Tibial nerve (tissue), 4 donors: ENCODE measurements at places on chromosomes 16 and 17. TPM values are rescaled to one million over a fixed set of nuclear protein-coding genes. Genes with fewer than 3 reads are reported as not detected.

- no peak for DNase-seq
Measured at GRCh38 chr17:45651145-45651709, 132.9 kb upstream of the CRHR1 start.

DNA sequence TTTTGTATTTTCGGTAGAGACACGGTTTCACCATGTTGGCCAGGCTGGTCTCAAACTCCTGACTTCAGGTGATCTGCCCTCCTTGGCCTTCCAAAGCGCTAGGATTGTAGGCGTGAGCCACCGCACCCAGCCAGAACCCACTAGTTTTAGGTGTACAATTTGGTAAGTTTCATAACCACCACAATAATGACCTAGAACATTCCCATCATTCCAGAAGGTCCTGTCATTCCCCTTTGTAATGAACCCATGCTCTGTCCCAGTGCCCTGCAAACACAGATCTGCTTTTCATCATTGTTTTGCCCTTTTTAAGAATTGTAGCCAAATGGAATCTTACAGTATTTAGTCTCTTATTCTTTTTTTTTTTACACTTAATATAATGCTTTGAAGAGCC is 35.6 kb upstream of the IRF8 start:
- DNase-seq, result no peak

DNA sequence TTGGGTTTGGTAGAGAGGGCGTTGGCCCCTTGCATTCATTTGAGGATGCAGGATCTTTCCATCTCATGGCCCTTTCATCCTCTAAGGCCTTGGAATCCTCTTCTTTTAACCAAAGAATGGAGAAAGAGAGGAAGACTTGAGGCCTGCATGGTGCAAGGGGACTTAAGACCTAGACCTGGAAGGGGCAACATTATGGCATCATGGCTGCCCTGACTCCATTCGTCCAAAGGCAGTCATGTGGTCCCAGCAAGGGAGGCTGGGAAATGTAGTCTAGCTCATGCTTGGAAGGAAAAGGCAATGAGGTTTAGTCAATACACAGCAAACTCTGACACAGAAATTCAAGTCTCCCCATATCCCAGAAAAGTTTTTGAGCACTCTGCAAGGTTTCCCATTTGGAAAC is 30.7 kb upstream of the CDRT4 start:
- no peak for DNase-seq

Gene MKS1
- 17.6 TPM for total RNA-seq

Gene HASPIN
- total RNA-seq, result 0.21 TPM

Gene HEATR9
- total RNA-seq, result not detected

DNA sequence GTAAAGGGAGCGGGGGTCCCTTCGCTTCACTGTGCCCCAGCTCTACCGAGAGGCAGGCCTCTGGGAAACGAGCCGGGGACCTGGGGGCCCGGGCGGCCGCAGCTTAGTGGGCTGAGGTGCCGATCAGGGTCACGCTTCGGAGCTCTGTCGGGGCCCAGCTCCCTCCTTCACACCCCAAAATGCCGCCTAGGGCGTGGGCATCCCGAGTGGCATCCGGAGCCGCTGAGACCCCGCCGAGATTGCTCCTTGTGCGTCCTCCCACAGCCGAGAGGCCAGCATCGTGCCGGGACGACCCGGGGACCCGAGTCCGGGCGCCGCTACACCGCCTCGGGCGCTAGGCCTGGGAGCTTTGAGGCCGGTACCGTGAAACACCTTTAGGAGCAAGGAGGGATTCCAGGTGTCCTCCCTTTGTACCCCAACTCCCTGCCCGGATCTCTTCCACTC is 1.3 kb downstream of the SALL1 start:
- no peak for DNase-seq

DNA sequence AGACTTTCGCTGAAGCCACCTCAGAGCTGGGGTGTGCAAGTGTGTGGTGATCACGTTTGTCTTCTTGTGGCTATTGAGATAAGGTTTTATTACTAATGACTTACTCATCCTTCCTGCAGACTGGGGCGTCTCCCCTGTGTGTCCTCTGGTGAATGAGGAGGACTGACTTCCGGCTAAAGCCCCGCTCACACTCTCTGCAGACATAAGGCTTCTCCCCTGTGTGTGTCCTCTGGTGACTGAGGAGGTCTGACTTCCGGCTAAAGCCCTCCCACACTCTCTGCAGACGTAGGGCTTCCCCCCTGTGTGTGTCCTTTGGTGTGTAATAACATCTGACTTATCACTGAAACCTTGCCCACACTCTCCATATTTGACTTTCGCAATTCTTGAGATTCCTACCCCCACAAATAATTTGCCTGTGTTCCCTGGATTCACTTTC is 19.4 kb downstream of the PRDM7 start:
- DNase-seq, result no peak

DNA sequence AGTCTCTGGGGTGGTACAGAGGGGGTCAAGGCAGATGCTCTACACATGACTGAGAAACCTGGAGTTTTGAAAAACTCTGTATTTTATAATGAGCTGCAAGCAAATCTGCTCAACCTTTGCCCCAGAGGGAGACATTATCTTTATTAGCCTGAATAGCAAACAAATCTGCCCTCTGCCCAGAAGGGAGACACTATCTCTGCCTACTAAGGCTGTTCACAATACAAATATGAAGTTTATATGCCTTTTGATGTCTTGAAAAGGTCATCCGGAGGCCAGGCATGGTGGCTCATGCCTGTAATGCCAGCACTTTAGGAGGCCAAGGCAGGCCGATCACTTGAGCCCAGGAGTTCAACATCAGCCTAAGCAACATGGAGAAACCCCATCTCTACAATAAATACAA is 11.0 kb upstream of the XYLT1 start:
- DNase-seq, result no peak

- no peak for DNase-seq
Measured at GRCh38 chr17:17587614-17588337, 3.7 kb downstream of the PEMT start.

DNA sequence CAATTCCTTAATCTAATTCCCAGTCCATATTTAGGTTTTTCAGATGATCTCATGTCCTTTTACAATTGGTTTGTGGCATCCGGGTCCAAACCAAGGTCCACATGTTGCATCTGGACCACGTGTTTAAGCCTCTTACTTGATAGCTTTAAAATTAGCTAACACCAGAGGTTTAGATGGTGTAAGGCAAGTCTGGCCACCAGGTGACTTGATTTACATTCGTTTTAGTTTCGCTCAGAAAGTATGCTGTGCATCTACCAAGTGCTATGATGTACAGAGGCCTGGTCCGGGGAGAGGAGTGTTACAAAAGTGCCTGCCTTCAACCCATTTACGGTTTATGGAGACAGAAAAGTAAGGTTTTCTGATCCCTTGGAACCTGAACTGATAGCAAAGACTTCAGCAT is 878 bp upstream of the DNAJA2 start:
- DNase-seq, result no peak

Gene KRT39
- total RNA-seq, result not detected

Gene UBE2G1
- total RNA-seq, result 50.7 TPM

DNA sequence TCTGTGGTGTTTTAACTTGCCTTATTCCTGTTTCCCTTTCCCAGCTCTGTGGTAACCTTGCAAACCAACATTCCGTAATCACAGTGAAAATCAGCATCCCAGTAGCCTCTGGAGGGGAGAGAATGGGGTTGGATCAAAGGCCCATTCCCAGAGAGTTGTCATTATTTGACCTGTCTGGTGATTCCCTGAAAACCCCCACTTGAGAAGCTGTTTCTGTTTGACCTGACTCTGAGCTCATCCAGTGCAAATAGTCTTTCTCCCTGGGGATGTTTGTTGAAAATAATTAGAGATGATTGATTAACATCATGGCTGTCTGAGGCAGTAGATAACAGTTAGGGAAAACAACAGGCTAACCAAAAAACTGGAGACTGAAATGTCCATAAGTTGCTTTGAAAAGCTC is 3.0 kb downstream of the CACNG1 start:
- no peak for DNase-seq

DNA sequence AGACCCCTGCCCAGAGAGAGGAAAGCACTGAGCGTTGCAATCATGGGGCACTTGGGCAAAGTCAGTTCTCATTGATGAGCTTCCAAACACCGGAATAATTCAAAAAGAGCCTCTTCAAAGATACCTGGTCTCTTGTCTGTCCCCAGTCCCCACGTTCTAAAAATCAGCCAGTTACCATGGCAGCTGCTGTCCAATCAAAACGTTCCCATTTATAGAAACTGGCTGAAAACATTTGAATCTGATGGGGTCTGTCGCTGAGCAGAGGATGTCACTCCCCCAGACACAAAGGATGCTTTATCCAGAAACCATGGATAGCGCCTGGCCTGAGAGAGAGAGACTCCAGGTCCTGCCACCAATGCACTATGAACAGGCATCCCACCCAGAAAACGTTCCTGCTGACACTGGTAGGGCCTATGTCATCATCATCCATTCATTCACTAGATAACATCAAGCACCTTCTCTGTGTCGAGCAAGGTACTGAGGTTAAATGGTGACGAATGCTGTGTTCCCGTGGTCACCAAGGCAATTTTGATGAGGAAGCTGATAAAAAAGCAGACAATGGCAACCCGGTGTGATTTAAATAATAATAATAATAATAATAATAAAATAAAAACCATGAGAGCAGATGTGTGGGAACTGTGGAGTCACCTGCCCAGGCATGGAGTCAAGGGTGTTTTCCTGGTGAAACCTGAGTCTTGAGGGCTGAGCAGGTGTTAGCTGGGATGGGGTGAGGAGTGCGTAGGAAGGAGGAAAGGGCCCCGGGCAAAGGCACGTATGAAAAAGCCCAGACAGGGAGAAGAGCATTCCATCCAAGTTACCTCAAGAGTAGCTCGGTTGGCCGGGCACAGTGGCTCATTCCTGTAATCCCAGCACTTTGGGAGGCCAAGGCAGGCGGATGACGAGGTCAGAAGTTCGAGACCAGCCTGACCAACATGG is 19.0 kb upstream of the CALB2 start:
- DNase-seq, result no peak

Gene TP53TG3C
- total RNA-seq, result not detected

GRCh38 chr16:27193300-27193990 is 9.9 kb upstream of the KDM8 start:
- no peak for DNase-seq

- peak; percentile 61 for DNase-seq
Measured at GRCh38 chr17:74513987-74514631, 17.2 kb downstream of the CD300LB start.
